Kidney capillary endothelial cell (primary cell): ENCODE measurements at places on chromosomes 12 and 14.

GRCh38 chr12:2294651-2295475 lies 242.1 kb downstream of the CACNA1C start:
- DNase-seq, result no peak

DNA sequence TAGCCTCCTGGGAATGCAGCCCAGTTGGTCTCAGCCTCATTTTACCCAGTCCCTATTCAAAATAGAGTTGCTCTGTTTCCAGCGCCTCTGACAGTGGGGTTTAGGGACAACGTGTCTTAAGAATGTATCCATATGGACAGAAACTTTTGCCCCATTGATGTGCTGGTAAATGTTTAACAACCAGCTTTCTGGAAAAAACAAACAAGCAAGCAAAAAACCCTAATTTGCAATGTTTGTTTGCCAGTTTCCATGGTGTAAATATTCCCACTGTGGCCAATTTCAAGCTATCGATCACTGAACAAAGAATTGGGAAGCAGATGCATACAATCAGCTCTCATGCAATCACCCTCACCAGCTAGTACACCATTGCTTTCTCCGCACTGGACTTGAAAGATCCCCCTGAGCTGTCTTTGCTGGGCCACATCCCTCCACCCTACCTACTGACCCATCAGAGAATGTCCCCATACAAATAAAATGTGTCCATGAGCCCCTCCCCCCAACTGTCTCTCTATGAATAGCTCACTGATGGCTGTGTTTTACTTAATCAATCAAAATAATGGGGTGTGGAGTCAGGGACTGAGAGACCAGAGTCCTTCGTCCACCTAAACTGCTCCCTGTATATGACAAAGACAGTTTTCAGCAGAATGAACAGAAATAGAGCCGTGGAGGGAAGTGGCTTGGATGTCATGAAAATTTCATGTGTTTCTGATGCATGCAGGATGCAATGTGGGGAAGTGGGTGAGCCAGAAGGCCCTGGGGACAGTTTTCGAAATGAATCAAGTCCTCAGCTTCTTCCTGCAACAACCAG lies 40.8 kb downstream of the CCDC60 start:
- no peak for DNase-seq

GRCh38 chr12:87054226-87054625 lies 798.0 kb upstream of the MGAT4C start:
- DNase-seq, result no peak

DNA sequence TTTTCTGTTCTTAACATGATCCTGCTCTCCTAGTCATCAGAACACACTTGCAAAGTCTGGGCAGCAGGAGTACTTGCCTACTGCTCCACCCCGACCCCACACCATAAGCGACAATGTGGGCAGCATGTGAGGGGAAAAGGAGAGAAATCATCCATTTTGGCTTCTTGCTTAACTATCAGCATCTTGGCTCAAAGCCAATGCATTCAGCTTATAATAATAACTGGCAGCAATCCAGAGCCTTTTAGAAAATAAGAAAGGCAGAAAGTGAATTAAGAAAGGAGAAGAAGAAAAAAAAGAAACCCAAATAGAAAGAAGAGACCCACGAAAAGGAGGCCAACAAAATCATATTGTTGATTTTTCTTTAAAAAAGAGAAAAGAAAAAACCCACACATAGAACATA lies 930.8 kb downstream of the BCL11B start:
- no peak for DNase-seq

DNA sequence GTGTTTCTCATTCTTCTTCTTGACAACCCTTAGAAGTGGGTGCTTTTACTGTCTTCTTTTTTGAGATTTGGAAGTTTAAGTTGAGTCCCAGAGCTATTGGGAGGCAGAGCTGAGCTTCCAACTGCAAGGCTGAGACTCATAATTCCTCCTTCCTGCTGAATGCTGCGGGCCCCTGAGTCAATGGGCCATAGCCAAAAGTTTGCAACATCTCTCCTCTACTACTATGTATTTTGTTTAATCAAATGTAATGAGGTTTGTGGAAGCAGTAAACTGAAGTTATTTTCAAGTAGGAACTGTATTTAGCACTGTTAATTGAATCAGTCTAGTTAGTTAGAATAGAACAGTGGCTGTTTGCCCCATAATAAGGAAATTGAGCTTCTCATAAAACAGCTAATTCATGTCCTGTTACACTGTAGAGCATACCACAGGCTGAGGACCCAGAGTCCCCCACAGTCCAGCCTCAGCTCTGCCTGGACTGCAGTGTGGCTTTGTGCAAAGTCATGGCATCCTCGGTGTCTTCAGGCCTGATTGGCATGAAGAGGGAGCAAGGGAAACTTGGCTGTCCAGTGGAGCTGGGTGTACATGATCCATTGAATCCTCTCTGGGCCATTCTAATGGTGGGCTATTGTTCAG lies 631.7 kb downstream of the VRK1 start:
- DNase-seq, result no peak
